Natural killer cell (primary cell): ENCODE measurements at places on chromosomes 13 and 19. TPM values are rescaled to one million over a fixed set of nuclear protein-coding genes. Genes with fewer than 3 reads are reported as not detected.

The SYNGR4 gene
- total RNA-seq = not detected

The CEACAM3 gene
- total RNA-seq = 1.3 TPM

The MBD3L2 gene
- total RNA-seq = not detected

The ZNF529 gene
- total RNA-seq = 36.4 TPM

The FNDC3A gene
- 46.0 TPM for total RNA-seq

The TUBB4A gene
- 0.40 TPM for total RNA-seq

The ELSPBP1 gene
- not detected for total RNA-seq

The FCGBP gene
- 25.1 TPM for total RNA-seq

The AXL gene
- 0.70 TPM for total RNA-seq

The SIGLECL1 gene
- total RNA-seq = not detected

The ACP7 gene
- total RNA-seq = not detected

The CEACAM8 gene
- total RNA-seq = not detected

The TPP2 gene
- 128 TPM for total RNA-seq

The CLEC17A gene
- 0.18 TPM for total RNA-seq

The GNG8 gene
- not detected for total RNA-seq

The SSC5D gene
- 0.11 TPM for total RNA-seq

The NLRP4 gene
- total RNA-seq = not detected

The UHRF1 gene
- 4.6 TPM for total RNA-seq

The GRIK5 gene
- total RNA-seq = 2.1 TPM

The KLK8 gene
- not detected for total RNA-seq

The LSR gene
- total RNA-seq = 6.7 TPM

The N4BP2L1 gene
- total RNA-seq = 82.9 TPM

The CALR3 gene
- not detected for total RNA-seq
